ENCODE measurements at places on chromosomes 6 and 20.

GRCh38 chr6:84013931-84014330 is 19.6 kb upstream of the MRAP2 start:
- no peak for DNase-seq

GRCh38 chr6:122426597-122426996 is 27.1 kb downstream of the HSF2 start:
- no peak for DNase-seq

- no peak for DNase-seq
Measured at GRCh38 chr6:104402572-104402971, 457.1 kb downstream of the HACE1 start.

DNA sequence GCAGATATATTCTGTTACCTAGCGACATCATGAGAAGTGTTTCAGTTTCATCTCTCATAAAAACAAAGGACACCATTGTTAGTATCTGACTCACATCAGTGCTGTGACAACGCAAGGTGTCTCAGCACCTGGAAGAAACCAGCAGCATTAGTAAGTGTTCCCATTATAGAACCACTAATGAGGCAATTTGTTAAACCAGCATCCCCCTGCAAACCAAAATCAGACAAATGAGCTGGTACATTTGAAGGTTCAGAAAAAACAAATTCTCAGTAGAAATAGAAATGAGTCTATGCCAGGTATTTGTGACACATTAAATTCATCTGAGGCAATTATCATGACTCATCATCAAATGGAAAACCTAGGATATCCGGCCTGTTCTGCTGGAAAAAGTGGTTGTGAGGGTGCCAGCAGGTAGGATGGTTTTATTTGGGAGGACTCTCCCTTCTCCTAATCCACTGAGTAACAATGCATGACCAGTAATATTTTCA is 151.7 kb downstream of the TMEM200A start:
- DNase-seq = no peak

GRCh38 chr6:29850011-29850553 is 22.5 kb downstream of the HLA-G start:
- DNase-seq = no peak

- DNase-seq = peak; percentile 91
Measured at GRCh38 chr20:12925210-12925755, 83.5 kb upstream of the SPTLC3 start.

DNA sequence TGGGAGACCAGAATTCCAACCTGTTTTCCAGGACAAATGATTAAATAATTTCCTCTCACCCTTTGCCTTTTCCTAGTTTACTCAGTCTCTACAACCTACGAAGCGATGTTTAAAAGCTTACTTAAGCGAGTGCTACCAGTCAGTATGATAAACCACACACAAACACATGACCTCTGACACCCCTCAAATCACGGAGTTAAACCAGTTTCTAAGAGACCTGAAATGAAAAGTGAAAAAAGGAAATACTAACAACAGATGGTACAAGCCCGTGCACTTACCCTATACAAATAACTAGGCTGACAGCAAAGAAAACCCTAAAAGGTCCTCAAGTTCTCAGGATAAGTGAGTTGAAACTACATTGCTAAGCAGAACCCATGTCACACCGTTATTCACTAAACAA is 7.7 kb downstream of the TNFRSF21 start:
- no peak for DNase-seq

DNA sequence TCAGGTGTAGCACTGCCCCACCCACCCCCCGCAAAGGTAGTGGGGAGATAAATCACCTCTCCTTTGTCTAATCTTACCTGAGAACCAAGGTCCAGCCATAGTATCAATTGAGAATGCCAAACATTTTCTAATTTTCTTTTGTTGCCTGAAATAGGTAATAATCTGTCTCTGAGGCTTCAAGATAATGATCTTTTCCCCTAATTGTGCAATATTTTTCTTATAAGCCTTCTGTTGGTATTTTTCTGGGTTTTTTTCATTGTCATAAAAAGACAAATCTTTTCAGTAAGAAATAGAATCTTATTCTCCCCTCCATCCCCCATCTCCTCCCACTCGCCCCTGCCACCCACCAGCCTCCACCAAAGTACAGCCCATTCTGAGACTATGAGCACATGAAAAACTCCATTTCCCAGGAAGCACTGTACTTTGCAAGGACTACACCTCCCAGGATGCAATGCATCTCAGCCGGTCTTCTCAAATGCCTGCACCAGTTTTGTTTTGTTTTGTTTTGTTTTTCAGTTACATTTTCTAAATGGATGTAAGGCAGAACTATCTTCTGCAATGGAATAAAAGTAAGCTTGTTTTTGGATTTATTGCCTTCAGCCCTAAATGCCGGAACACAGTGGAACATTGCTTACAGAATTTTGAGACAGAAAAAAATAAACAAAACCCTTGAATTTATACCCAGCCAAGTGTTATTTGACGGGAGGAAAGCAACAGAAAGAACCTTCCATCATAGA is 268.0 kb downstream of the TFAP2A start:
- no peak for DNase-seq

DNA sequence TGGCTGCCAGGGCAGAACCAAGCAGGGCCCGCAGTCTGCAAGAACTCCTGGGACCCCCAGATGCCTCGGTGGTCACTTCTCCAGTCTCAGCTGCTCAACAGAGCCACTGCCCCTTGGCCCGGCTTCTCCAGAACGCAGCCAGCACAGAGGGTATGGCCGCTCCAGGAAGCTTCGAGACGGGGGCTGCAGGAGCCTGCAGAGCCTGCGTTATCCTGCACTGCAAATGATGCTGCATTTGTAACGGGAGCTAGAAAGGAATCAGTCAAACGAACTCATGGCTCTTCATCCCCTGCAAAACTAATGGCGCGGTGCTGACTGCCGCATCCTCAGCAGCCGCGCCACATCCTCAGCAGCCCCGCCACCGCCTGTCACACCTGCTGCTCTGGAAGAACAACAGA is 254.9 kb downstream of the TAF4 start:
- no peak for DNase-seq

GRCh38 chr6:165910184-165910966 is 247.3 kb upstream of the PDE10A start:
- no peak for DNase-seq

DNA sequence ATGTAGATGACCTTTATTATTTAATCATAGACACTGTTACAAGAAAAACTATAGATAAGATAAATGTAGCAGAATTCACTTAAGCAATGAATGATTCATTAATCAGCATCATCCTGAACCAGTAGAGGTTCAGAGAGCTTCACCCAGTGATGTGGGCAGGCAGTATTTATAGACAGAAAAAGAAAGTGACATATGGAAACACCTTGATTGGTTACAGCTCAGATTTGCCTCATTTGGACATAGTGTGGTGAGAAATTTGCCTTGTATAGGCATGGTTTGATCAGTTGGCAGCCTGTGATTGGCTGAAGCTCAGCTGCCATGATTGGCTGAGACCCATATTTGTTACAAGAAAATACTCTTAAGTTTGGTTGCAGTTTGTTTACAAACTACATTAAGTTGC is 4.6 kb downstream of the C6orf58 start:
- DNase-seq = no peak
